Stimulated activated CD8-positive, alpha-beta memory T cell treated with anti-CD3 and anti-CD28 coated beads, Interleukin-7, amount 100 ng/mL, for 1 hour (primary cell): ENCODE measurements at places on chromosomes 6 and 20.

- no peak for DNase-seq
Measured at GRCh38 chr20:63697868-63698545, 1.6 kb downstream of the TNFRSF6B start.

- peak; percentile 37 for DNase-seq
Measured at GRCh38 chr6:122491919-122492555, 20.4 kb upstream of the SERINC1 start.

GRCh38 chr20:62203378-62204030, 16.6 kb downstream of the HRH3 start:
- DNase-seq = no peak

- no peak for DNase-seq
Measured at GRCh38 chr20:44314870-44315269, 3.9 kb upstream of the FITM2 start.

DNA sequence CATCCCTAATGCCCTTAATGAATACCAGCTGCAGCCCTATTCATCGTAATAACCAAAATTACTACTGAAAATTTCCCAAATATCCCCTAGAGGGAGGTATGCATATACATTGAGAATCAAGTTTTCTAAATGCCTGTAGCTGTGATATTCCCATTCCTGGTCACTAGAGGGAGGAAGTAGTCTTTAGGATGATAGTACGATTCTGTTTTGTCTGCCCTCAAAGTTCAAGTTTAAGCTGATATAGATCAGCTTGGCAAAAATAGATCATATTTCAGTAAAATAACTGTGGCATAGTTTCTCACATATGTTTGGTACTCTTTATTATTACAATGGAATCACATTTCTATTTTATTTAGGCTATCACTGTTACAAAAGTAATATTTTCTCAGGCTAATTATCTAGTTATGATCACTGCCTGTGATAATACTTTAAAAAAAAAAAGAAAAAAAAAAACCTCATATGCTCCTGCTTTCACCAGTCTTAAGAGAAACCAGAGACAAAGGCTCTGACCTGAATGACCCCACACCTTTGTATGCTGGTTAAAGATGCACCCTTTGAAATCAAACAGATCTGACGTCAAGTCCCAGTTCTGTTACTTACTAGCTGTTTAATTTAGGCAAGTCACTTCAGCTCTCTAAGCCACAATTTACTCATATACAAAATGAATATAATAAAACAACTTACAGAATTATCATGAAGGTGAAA, 11.0 kb downstream of the TSPYL1 start:
- DNase-seq = no peak

DNA sequence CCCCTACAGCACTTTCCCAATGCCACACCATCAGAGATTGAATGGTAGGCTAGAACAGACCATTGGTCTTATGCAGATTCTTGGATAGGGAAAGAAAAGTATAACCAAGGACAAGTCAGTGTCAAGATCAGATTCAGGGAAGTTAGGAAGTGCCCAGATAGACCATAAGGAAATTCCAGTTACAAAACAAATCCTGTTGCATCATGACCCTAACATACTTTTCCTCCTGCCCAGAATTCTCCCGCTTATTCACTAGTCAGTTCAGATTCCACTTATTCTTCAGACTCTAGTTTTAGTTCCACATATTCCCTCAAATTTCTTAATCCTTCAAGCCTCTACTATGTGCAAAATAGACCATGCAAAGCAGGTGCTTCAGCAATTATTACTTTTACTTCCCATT, 20.7 kb downstream of the METTL24 start:
- no peak for DNase-seq
